Smooth muscle cell of the umbilical artery (primary cell): ENCODE measurements at places on chromosomes 5 and 9. TPM values are rescaled to one million over a fixed set of nuclear protein-coding genes. Genes with fewer than 3 reads are reported as not detected.

SPINK6 gene
- not detected in 2 replicates for total RNA-seq

FAM78A gene
- 0.74 and 0.89 TPM in 2 replicates for total RNA-seq

SUSD3 gene
- total RNA-seq, result 0.37 and 0.59 TPM in 2 replicates

SPATA31A3 gene
- not detected in 2 replicates for total RNA-seq

SLC35D2 gene
- total RNA-seq, result 14.8 and 19.4 TPM in 2 replicates

ACOT12 gene
- 0.23 TPM in 1 of 2 replicates, not detected in the other for total RNA-seq

ANKRD34B gene
- total RNA-seq, result not detected in 2 replicates

GABRA6 gene
- not detected in 2 replicates for total RNA-seq
